SK-N-DZ (cell line): ENCODE measurements at places on chromosomes 12 and 14.

DNA sequence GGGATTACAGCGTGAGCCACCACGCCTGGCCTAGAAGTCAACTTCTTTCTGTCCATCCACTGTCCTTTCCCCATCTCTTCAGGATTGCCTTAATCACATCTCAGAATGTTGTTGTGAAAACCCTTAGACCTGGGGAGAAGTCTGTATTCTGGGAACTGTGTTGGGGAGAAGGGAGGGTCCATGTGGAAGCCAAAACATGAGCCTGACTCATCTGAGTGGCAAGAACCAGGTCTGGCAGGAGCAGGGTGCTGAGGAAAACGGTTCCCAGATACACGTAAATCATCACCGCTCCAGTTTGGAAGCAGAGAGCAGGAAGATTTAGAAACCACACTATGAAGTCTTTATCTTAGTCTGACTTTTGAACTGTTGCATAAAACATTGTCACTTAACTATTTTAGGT lies 245.6 kb upstream of the RGS6 start:
- no peak for DNase-seq

- no peak for DNase-seq
Observed at GRCh38 chr12:16048511-16048910, 137.4 kb downstream of the DERA start.

- DNase-seq, result no peak
Observed at GRCh38 chr14:51224551-51224950, 15.5 kb upstream of the TMX1 start.

GRCh38 chr12:75960086-75960910 lies 71.3 kb downstream of the PHLDA1 start:
- no peak for DNase-seq

DNA sequence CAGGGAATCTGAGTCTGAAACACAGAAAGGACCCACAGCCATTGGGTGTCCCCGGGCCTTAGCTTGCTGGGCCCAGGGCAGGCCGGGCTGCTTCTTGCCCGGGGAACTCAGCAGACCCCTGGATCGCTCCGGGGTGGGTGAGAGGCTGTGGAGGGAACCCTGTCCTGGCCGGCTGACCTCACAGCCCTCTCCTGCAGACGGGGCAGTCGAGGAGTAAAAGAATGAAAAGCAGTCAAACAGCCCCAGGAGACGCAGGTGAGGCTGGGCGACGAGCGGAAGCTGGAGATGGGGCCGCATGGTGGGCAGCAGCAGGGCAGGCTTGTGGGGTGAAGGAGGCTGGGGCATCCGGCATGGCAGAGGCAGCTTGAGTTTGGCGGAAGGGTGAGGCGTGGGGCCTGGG lies 57.0 kb downstream of the KIF26A start:
- DNase-seq, result no peak

DNA sequence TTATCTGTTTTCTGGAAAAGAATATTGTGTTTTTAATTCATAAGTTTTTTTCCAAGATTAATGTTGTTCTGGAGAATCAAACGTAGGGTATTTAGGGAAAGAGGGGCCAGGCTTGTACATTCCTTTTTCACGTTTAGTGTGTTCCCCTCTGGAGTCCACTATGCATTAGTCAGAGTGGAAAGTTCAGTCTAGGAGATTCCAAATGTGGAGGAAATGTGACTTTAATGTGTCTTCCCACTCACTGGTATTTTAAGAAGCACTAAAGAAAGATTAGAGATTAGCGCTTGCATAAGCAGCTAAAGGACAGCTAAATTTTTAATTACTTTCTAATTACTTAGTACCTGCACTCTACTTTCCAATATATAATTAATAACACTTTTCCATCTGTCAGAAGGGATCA lies 4.4 kb upstream of the PDE6H start:
- DNase-seq, result no peak

DNA sequence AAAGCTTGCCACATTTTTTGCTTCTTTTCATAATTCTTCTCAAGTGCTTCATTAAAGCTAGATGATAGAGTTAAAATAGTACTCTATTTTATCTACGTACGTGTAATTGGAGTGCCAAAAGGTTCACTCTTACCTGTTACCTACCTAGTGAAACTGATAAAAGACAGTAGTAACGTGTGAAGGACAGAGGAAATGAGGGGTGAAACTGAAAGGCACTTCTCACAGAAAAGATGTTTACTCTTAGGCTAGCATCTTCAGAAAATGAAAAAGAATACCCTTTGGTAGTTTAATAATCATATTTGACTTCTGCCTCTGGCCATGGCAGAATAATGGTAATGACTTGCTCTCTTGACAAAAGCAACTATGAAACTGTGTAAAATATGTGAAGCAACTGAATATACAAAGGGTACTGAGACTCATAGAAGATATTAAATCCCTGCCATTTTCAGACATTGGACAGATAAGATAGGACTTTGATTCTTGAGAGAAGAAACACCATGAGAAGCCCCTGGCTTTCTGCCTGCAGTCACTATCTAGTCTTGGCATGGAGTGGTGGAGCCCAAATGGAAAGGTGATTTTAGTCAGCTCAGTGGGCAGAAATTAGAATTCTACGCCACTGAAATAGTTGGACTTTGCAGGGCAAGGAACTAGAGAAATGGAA lies 6.3 kb upstream of the EVL start:
- DNase-seq, result no peak
